ENCODE measurements at places on chromosomes 11 and 22.
A peak's percentile ranks its signal among the peaks of the same experiment; 100 is the strongest.

GRCh38 chr11:105915021-105915420 is 107.0 kb downstream of the MSANTD4 start:
- no peak for DNase-seq

DNA sequence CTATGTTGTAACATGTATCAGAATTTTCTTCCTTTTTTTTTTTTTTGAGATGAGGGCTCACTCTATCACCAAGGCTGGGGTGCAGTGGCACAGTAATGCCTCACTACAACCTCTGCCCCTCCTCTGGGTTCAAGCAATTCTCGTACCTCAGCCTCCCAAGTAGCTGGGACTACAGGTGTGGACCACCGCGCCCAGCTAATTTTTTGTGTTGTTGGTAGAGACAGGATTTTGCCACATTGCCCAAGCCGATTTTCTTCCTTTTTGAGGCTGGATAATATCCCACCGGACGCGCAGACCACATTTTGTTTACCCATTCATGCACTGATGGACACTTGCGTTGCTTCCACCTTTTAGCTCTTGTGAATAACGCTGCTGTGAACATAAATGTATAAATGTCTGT is 97.0 kb downstream of the BRD1 start:
- no peak for DNase-seq

DNA sequence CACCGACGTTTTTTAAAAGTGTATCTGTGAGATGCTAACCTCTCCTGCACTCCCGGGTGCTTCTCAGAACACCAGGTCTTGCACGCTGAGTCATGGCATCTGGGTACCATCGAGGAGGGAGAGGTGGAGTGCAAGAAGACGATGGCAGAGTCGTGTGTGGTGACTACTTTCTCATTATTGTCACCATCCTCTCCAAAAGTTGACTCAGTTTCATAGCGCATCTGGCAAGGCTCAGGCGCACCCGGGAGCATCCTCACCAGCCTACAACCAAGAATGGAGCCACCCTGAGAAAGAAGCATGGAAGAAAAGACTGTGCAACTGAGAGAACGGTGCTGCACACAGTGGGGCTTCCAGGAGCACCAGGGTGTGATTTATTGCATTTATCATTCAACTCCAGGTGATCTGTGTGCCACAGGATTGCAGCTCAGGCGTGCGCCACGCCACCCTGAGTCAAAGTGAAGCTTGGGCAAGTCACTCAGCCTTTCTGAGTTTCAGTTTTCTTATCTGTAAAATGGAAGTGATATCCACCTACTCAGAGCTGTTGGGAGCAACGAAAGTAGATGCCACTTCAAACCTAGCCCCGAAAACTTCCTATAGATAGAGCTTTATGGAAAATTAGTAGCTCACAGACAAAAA is 65.4 kb downstream of the LINC01488 start:
- no peak for DNase-seq

DNA sequence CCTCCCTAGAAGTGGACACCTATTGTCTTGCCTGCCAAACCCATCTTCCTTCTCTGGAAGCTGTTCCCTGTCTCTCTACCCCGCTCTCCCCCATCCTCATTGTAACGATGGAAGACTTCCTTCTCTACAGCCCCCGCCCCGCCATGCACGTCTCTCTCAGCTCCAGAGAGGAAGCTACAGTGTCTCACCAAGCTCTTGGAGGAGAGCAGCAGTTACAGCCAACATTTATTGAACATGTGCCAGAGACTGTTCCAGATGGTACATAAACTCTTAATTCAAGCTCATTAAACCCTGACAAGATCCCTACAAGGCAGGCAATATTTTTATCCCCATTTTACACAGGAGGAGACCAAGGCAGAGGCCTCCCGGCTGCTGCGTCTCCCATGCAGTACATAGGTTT is 15.1 kb downstream of the MCHR1 start:
- no peak for DNase-seq

GRCh38 chr11:104968856-104969776 is 742 bp upstream of the CASP4 start:
- DNase-seq: peak; percentile 34

DNA sequence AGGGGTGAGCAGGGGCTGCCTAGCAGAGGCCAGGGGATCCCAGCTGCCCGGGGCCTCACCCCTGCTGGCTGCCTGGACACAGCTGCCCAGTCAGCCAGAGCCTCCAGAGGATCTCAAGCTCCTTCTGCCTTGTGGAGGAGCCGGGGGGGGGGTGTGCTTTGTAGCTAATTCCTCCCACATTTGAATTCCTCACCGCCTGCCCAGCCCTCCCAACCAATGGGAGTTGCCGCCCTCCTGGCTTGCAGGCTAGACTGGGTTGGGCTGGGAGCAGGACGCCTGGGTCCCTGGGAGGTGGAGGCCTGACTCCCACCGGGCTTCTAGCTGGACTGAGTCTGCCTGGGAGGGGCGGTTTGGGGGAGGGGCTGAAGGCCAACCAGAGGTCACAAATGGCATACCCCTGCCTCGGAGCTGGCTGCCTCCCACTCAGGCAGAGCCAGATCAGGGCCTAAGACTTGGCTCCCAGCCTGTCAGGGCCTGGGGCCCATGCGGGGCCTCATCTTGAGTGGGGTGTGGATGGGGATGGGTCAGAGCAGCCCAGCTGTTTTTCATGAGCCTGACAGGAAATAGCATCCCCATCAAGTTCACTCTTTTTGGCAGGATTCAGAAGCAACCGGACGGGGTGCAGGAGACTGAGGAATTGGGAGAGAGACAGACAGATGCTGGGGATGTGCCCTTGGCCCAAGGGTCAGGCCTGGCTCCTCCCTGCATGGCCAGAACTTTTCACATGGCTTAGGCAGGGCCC is 29.2 kb upstream of the PDE2A start:
- peak; percentile 63 for DNase-seq

DNA sequence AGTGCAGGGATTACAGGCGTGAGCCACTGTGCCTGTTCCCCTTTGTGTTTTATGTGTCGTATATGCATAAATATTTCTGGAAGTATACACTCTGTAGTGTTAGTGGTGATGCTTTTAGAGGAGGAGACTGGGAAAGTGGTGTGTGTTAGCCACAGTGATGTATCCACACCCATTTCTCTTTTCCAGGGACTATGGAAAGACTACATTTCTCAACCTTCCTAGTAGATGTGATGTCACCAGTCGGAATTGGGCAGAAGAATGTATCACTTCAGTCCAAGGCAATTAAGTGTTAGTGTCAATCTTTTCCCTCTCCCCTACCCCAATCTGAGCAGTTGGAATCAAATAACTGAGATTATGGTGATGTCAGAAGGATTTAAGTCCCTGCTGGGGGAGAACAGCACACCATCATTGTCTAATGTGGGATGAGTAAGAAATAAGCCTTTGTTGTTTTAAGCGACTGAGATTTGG is 5.8 kb upstream of the ATG16L2 start:
- DNase-seq: peak; percentile 46

DNA sequence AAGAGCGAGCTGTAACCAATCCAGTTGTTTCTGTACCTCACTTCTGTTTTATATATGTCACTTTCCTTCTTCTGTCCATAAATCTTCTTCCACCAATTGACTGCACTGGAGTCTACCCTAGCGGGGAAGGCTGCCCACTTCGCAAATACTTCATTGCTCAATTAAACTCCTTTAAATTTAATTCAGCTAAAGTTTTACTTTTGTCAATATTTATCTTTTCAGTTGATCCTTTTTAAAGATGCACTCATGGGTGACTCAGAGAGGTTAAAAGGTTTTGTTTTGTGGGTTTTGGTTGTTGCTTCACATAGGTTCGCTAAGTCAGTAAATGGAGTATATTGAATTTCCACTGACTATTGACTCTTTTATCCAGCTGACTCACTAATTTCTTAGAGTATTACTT is 597.2 kb downstream of the DLG2 start:
- peak; percentile 60 for DNase-seq

DNA sequence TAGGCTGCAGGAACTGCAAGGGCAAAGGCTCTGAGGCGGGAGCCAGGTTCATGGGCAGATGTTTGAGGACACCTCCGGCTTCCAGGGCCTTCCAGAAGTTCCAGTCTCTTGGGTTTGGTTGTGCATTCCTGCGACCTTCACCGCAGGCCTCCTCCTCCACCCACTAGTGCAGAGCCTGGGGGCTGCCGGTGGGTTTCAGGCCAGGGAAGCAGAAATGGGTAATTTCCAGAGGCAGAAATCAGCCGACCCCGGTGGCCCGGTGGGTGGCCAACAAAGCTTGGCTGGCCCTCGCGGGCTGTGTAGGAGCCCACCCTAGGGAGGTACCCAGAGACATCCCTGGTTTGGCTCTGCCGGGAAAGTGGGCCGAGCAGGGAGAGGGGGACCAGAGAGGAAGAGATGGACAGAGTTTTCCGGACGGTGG is 417 bp upstream of the PHETA2 start:
- no peak for DNase-seq

GRCh38 chr22:38062791-38063190 is 5.6 kb downstream of the PICK1 start:
- no peak for DNase-seq

DNA sequence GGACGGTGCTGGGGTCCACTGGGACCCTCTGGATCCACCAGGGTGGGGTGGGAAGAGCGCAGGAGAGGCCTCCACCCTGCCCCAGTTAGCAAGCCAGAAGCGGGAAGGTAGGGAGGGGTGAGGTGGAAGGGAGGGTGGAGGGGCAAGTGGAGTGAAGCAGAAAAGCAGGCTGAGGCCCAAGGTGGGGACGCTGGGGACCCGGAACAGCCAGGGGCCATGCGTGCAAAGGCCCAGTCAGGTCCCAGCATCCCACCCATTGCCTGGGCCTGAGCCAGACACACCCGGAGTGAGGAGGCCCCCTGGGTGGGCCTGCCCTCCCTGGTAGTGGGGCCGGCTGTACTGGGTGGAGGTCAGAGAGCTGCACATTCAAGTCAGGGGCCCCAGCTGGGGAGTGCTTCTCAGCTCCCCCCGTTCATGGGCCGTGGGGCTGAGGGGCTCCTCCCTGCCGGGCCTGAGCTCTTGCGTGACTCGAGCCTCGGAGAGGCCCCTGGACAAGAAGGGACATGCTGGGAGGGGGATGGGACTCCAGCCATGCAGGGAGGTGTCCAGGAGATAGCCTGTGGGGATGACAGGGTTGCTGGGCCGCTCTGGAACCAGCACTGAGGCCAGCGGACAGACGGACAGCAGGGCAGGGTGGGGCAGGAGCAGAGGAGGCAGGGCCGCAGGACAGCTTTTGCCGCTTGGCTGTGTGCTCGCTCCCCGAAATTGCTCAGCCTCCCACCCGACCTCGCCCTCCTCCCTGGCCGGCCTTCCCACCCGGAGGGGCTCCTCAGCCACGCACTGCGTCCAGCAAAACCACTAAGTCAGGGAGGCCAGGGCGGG is 7.7 kb downstream of the TNNT3 start:
- no peak for DNase-seq

GRCh38 chr11:2591805-2592204 is 108.0 kb downstream of the KCNQ1OT1 start:
- no peak for DNase-seq

- DNase-seq: no peak
Observed at GRCh38 chr11:22869325-22869724, 9.1 kb upstream of the CCDC179 start.

- DNase-seq: peak; percentile 78
Observed at GRCh38 chr11:73577496-73577917, 20.4 kb downstream of the FAM168A start.

DNA sequence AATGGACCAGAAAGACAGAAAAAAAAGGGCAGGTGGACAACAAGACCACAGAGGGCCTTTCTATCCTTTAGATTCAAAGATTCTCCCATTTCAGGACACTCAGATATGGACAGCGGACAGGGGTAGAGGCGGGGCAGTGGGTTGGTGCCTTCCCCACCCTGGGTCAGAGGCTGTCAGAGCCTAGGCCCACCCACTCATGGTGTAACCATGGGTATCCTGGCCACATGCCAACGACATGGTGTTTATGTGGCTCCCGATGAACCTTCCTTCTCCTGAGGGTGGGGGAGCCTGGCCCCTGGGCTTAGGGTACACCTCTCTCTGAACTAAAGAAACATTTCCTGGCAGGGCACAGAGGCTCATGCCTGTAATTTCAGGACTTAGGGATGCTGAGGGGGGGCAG is 14.3 kb upstream of the P2RY2 start:
- no peak for DNase-seq

- no peak for DNase-seq
Observed at GRCh38 chr22:19448739-19449421, 1.4 kb upstream of the C22orf39 start.

DNA sequence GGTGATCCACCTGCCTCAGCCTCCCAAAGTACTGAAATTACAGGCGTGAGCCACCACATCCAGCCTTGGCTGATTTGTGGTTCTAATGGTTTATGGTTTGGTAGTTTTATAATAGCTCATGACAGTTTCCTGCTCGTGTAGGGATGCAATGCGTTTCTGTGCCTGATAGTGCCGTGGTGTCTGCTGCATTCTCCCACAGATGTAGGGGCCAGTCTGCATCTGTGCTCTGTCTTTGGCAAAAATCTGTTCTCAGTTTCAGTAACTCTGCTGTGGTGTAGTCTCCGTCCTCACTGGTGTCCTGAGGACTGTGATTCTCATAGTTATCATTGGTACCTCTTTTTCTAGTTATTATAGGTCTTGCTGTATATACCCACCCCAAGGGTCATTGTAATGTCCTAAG is 16.3 kb downstream of the ST14 start:
- no peak for DNase-seq

GRCh38 chr22:46150655-46151477 is 540 bp downstream of the PPARA start:
- no peak for DNase-seq

DNA sequence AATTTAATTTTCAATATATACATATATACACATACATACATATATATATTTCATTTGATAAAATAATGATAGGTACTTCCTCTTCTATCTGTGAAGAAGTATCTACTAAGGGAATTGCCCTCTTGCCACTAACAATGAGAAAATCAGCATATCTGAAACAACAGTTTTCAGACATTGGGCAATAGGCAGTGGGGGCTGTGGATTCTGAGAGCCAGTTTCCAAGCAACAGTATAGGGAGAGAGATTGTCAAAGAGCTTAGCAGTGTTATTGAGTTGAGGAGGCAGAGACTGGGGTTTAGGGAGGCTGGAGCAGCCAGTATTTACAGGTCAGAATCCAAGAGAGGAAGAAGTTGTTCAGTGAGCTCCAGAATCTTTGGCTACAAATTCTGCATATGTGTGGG is 119.3 kb downstream of the ARFGAP2 start:
- no peak for DNase-seq

DNA sequence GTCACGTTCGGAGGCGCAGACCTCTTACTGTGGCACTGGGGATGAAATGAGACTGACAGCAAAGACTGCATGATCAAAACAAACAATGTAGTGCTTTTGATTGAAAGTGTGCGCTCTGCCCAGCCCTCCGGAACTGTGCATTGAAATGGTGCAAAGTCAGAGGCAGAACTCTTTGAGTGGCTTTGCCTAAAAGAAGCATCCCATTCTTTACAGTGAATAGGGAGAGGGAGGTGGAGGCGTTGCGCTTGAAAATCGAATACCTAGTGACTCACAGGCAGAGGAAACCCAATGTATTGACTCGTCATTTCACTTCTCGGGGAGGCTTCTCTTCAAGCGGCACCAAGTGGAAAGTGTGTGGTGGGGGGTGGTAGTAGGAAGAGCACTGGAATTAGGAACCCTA is 10.9 kb downstream of the RCN1 start:
- DNase-seq: no peak

- no peak for DNase-seq
Observed at GRCh38 chr11:1112351-1113191, 37.9 kb downstream of the MUC2 start.

- DNase-seq: peak; percentile 98
Observed at GRCh38 chr11:105244160-105244825, 104.7 kb upstream of the CARD18 start.
